ENCODE measurements at places on chromosomes 11 and 22. TPM values are rescaled to one million over a fixed set of nuclear protein-coding genes. Genes with fewer than 3 reads are reported as not detected.

Gene PAK1
- 20.5 TPM for total RNA-seq

Gene SYT8
- total RNA-seq = not detected

- DNase-seq = no peak
These were observed 107.0 kb upstream of the SESN3 start for GRCh38 chr11:95337972-95338429.

Gene ELMOD1
- not detected for total RNA-seq

Data from hematopoietic multipotent progenitor cell (in vitro differentiated cells).